ENCODE measurements at places on chromosomes 12 and 14. TPM values are rescaled to one million over a fixed set of nuclear protein-coding genes. Genes with fewer than 3 reads are reported as not detected.

The LMNTD1 gene
- not detected for polyA plus RNA-seq

The GDF3 gene
- not detected for polyA plus RNA-seq

The LGR5 gene
- polyA plus RNA-seq = not detected

The ATL1 gene
- polyA plus RNA-seq = not detected

The CLEC2B gene
- polyA plus RNA-seq = 2.9 TPM

The ESPL1 gene
- 23.9 TPM for polyA plus RNA-seq

The HAL gene
- not detected for polyA plus RNA-seq

The ASCL1 gene
- 0.09 TPM for polyA plus RNA-seq

The AMHR2 gene
- polyA plus RNA-seq = 19.3 TPM

The PMCH gene
- not detected for polyA plus RNA-seq

The RILPL2 gene
- polyA plus RNA-seq = 5.8 TPM

The PLEKHD1 gene
- not detected for polyA plus RNA-seq

The CELA1 gene
- not detected for polyA plus RNA-seq

The LRP1-AS gene
- not detected for polyA plus RNA-seq

The ADAM21 gene
- polyA plus RNA-seq = 0.05 TPM

Measured in K562 (cell line).